Caco-2 (cell line): ENCODE measurements at places on chromosomes 2 and 18. TPM values are rescaled to one million over a fixed set of nuclear protein-coding genes. Genes with fewer than 3 reads are reported as not detected.

Gene SH3BP4
- total RNA-seq, result 29.1 and 29.9 TPM in 2 replicates

Gene TSGA10
- 8.9 and 9.9 TPM in 2 replicates for total RNA-seq

DNA sequence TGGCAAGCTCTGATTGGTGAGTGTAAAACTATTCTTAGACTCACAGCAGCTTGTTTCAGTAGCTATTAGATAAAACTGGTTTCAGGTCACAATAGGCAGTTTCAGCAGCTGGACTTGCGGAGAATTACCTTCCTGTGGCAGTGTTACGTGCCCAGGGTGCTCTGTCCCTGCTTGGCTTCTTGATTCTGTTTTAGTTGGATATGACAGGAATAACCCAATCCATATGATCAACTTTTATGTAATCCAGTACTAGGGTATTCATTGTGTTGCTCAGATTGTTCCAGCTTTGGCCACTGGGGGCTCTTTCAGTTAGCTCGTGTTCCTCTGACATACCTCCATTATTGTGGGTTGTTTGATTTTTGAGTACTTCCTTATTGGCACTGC, 43.1 kb downstream of the INPP4A start:
- H3K4me1 ChIP-seq, result peaks cover 21% of the 10 kb centered on the region
- H3K36me3 ChIP-seq, result no peaks in the 10 kb centered on the region
- DNase-seq, result no peak
- H3K4me3 ChIP-seq, result no peak overlapping the region
- H3K27ac ChIP-seq, result no peak overlapping the region

DNA sequence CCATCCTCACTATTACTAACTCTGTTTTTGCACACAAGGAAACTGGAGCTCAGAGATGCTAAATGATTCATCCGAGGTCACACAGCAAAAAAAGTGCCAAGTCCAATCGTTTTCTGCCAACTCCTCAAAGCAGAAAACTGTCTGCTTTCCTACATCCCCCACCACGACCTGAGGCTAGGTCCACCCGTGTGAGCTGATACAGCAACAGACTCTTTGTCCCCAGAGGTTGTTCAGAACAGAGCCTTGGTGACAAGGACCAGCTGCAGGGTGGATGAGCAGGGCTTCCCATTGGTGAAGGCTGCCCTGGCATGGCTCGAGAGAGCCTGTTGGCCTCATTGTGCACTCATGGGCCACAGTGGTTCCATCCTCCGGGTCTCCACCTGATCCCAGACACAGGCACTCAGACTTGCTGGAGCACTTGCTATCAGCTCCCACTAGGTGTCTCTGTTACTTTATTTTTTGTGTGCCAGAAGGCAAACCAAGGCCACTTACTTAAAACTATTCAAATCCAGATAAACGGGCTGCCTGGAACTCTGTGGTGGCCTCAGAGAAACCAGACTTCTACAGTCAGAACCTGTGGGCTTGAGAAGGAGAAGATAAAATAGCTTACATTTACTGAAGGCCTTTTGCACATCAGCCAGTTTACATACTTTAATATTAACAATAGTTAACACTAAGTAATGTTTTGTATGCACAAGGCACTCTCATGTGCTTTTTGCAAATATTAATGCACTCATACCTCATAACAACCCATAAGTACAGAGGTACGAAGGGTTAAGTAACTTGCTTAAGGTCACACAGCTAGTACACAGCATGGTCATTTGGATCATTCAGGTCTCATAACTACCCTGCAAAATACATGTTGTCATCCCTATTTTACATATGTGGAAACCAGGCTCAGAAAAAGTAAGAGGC, 62.9 kb upstream of the CTIF start:
- H3K27me3 ChIP-seq, result no peaks in the 10 kb centered on the region
- peak; percentile 63 for DNase-seq
- no peak overlapping the region for H3K4me3 ChIP-seq
- H3K4me1 ChIP-seq, result peaks cover 4% of the 10 kb centered on the region; the same call in 1 of the 2 replicates
- no peaks in the 10 kb centered on the region for H3K36me3 ChIP-seq

- H3K27me3 ChIP-seq, result peaks cover 5% of the 10 kb centered on the region; the same call in 1 of the 2 replicates
- H3K4me1 ChIP-seq, result no peaks in the 10 kb centered on the region
- no peaks in the 10 kb centered on the region for H3K36me3 ChIP-seq
- no peak overlapping the region for H3K4me3 ChIP-seq
Measured at GRCh38 chr2:113024764-113025163, 19.5 kb downstream of the IL36A start.

DNA sequence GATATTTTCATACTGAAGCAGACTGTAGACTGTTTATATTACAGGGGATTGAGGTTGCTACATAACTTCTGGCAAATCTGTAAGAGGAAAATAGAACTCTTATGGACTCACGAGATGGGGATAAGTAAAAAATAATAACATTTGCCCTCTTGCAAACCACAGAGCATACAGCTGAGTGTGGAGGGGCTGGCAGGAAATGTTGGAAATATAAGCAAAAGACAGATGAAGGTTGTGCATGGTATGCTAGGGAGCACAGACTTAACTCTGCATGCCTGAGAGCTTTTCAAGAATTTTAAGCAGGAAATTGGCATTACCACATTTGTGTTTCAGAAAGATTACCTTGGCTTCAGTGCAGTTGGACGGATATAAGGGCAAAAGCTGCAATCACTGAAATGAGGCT, 411.1 kb downstream of the RAD51AP2 start:
- H3K27me3 ChIP-seq, result no peaks in the 10 kb centered on the region
- no peaks in the 10 kb centered on the region for H3K4me1 ChIP-seq
- H3K4me3 ChIP-seq, result no peak overlapping the region

DNA sequence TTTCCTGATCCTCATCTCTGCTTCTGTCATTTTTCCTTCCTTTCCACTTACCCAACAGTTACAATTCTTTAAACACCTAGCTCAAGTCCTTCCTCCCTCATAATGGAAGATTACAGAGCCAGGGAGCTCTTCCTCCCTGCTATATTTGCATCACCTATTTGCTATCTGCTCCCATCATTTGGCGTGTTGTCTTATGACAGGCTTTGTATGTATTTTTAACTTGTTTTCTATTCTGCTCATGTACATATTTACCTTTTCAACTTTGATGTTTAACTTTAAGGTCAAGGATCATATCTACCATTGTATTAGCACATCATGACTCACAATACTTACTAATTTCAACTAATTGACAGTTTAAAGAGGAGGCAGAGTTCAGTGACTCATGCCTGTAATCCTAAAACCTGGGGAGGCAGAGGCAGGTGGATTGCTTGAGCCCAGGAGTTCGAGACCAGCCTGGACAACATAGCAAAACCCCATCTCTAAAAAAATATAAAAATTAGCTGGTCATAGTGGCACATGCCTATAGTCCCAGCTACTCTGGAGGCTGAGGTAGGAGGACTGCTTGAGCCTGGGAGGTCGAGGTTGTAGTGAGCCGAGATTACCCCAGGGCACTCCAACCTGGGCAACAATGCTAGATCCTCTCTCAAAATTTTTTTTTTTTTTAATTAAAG, 308.0 kb upstream of the STON1 start:
- H3K4me1 ChIP-seq, result peaks cover 32% of the 10 kb centered on the region
- DNase-seq, result no peak
- no peaks in the 10 kb centered on the region for H3K36me3 ChIP-seq
- H3K27me3 ChIP-seq, result no peaks in the 10 kb centered on the region
- no peak overlapping the region for H3K27ac ChIP-seq
- H3K4me3 ChIP-seq, result no peak overlapping the region

- H3K27me3 ChIP-seq, result no peaks in the 10 kb centered on the region
- H3K27ac ChIP-seq, result no peak overlapping the region
Measured at GRCh38 chr2:41621095-41621494, 426.7 kb upstream of the PKDCC start.

GRCh38 chr2:12096788-12097449, 350.5 kb downstream of the LPIN1 start:
- H3K4me1 ChIP-seq, result no peaks in the 10 kb centered on the region
- no peak for DNase-seq
- no peaks in the 10 kb centered on the region for H3K36me3 ChIP-seq
- no peaks in the 10 kb centered on the region for H3K27me3 ChIP-seq

GRCh38 chr2:41903474-41904135, 144.2 kb upstream of the PKDCC start:
- no peak for DNase-seq
- peaks cover 24% of the 10 kb centered on the region for H3K4me1 ChIP-seq
- no peak overlapping the region for H3K4me3 ChIP-seq
- H3K27ac ChIP-seq, result no peak overlapping the region
- H3K27me3 ChIP-seq, result no peaks in the 10 kb centered on the region
- no peaks in the 10 kb centered on the region for H3K36me3 ChIP-seq

DNA sequence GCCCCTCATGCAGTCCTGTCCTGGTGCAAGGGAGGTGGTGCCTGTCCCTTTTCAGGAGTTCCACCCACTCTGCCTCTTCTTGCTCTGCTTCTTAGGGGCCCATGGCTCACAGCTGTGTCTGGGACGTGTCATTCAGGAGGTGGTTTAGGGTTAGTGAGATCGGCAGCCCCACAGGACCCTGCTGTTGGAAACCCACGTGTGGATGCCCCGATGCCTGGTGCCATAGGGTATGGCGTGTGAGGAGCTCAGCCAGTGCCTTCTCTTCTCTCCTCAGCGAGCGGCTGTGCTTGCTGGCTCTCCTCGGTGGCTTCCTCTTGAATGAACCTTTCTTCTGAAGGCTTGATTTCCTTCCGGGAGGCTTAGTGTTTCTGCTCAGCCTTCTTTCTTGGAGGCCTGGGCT, 55.2 kb downstream of the LDLRAD4 start:
- H3K36me3 ChIP-seq, result no peaks in the 10 kb centered on the region
- H3K4me1 ChIP-seq, result no peaks in the 10 kb centered on the region
- no peak for DNase-seq
- no peak overlapping the region for H3K4me3 ChIP-seq

DNA sequence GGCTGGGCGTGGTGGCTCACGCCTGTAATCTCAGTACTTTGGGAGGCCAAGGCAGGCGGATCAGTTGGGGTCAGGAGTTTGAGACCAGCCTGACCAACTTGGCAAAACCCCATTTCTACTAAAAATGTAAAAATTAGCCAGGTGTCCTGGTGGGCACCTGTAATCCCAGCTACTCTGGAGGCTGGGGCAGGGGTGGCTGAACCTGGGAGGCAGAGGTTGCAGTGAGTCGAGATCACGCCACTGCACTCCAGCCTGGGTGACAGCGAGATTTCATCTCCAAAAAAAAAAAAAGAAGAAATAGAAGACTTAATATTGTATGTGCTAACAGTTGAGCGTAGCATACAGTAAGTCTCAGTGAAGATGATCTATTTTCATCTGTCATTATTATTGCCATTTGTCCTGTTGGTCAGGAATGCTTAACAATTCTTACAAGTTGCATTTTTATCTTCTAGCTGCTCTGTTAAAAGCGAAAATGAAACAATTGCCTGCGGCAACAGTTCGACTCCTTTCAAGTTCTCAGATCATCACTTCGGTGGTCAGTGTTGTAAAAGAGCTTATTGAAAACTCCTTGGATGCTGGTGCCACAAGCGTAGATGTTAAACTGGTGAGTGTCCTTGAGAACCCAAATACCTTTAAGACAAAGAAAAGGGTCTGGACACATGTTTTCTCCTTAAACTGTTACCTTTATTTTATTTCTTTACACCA, 7.2 kb downstream of the PMS1 start:
- no peak for DNase-seq
- no peak overlapping the region for H3K27ac ChIP-seq
- no peaks in the 10 kb centered on the region for H3K27me3 ChIP-seq
- no peak overlapping the region for H3K4me3 ChIP-seq

- DNase-seq, result no peak
- H3K36me3 ChIP-seq, result no peaks in the 10 kb centered on the region
- no peak overlapping the region for H3K4me3 ChIP-seq
Measured at GRCh38 chr2:199128476-199129229, 329.1 kb downstream of the SATB2 start.

DNA sequence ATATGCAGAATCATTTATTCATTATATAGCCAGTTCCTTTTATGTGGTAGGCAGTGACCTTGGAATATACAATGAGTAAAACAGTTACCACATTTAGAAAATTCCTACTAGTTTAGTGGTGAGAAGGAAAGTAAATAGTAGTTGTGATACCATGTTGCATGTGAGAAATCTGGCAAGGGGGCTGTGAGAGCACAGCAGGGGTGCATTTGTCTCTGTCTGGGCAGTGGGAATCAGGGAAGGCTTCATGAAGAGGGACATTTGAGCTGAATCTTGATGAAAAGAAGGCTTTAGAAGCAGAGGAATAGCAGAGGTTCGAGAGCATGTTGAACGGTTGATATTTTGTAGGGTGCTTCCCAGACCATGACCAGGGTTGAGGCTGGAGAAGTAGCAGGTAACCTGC, 78.7 kb downstream of the RAB3GAP1 start:
- no peaks in the 10 kb centered on the region; the same call in none of the 2 replicates for H3K36me3 ChIP-seq
- no peak overlapping the region for H3K27ac ChIP-seq
- H3K4me3 ChIP-seq, result no peak overlapping the region
- 0 out of 2 replicates have a peak, but pooled peaks cover 11% of the 10 kb centered on the region for H3K4me1 ChIP-seq
- no peak for DNase-seq

DNA sequence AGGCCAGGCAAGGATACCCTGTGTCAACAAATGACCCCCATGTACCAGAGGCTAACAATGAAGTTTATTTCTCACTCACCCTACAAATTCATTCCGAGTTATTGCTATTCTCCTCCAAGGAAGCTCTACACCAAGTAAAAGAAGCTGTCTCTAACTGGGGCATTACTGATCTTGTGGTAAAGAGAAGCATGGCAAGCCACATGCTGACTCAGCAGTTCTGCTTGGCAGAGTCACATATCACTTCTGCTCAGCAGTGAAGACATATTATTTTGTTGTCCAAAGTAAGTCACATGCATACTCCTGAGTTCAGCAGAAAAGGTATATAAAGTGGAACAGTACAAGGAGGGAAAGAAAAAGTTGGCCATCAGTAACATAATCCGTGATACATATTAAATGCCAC, 315.8 kb downstream of the GULP1 start:
- no peak overlapping the region for H3K4me3 ChIP-seq
- H3K27ac ChIP-seq, result no peak overlapping the region
- H3K4me1 ChIP-seq, result no peaks in the 10 kb centered on the region
- H3K36me3 ChIP-seq, result no peaks in the 10 kb centered on the region
- no peak for DNase-seq
